ENCODE measurements at places on chromosomes 4 and X.

GRCh38 chr4:168387091-168387490 is 68.5 kb upstream of the DDX60 start:
- no peak for DNase-seq

- no peak for DNase-seq
Observed at GRCh38 chr4:7297881-7298280, 105.5 kb downstream of the SORCS2 start.

- DNase-seq = no peak
Observed at GRCh38 chrX:29870608-29871007, 344.8 kb upstream of the MAGEB2 start.

DNA sequence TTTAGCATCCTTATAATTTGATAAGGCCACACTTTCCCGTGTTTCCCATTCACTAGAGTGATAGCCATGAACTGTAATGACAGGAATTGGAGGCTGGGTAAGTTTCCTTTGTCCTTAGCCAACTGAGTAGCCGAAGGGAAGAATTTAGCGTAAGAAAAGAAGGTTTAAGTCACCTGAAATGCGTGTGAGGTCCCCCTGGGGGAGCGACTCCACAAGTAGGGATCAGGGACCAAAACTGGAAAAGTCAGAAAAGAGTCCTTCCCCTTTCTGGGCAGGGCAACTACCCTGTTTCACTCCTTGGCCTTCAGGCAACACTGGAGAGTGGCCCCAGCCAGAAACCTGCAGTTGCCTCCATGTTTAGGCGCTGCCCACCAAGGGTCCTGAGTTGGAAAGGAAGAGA is 81.6 kb upstream of the MED14 start:
- DNase-seq = peak; percentile 61

- no peak for DNase-seq
Observed at GRCh38 chrX:129996120-129996519, 13.7 kb downstream of the BCORL1 start.

GRCh38 chr4:66585767-66586166 is 915.5 kb upstream of the EPHA5 start:
- no peak for DNase-seq
